HEK293T (cell line): ENCODE measurements at places on chromosomes 7 and 10.

DNA sequence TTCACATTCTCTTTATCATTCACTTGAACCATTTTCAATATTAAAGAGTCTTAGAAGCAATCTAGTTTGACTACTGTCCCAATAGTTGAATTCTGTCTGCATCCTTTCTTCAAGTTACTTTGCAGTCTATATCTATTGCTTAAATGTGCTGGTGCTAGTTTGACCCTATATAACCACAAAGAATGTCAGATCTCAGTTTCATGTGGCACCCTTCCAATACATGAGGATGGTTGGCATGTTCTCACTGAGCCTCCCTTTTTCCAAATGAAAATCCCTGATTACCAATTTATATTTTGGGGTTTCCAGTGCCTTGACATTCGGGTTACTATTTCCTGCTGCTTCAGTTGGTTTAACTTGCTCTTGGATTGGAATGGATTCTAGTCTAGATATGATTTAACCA is 292.7 kb downstream of the EXOC4 start:
- DNase-seq, result no peak

- DNase-seq, result no peak
These were observed 223.6 kb upstream of the CELF2 start for GRCh38 chr10:10794046-10794445.

- no peak for DNase-seq
These were observed 179.9 kb downstream of the MGMT start for GRCh38 chr10:129646973-129647372.

GRCh38 chr10:15325243-15325943 is 45.7 kb downstream of the FAM171A1 start:
- DNase-seq, result no peak

DNA sequence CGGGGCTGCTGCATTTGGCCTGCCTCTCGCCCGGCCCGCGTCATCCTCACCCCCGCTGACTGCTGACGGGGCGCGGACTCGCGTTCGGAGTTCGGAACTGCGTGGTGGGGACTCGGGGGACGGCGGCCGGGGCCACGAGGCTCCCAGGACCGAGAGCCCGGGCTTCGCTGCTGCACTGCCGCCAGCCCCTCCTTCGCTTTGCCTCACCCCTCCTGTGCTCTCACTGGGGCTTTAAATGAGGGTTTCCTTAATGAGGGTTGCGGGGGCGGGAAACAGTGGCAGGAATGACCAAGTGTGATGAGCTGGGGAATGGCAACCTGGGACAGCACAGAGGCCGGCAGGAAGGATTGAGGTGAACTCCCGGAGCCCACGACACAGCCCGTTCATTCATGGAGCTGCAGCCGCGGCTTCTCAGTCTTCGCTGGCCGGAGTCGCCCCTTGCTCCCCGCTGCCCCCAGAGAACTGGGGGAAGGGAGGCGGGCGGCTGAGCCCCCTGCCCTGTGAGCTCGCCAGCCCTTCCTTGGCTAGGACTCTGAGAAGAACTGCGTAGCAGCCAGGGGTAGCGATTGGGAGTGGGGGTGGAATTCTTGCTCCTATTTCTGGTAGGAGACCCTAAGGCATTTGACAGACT is 1.5 kb upstream of the LRRC4 start:
- DNase-seq, result no peak

- DNase-seq, result peak; percentile 12
These were observed 51.2 kb upstream of the ANAPC16 start for GRCh38 chr10:72164617-72165016.

DNA sequence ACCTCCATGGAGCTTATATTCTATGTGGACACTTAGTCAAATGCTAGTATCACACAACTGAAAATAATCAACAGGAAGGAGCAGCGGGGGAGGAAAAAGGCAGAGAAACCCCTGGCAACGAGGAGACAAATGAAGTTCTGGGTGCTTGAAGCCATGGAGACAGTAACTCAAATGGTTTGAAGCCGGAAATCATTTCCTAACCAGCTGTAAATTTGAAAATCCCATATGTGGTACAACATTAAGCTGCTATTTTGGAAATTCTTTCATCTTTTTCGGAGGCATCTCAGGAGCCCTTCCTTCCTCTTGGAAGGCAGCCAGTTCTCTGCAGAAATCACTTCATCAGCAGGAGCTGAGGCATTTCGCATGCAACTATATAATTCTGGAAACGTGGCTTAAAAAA is 91.4 kb downstream of the PPP1R3C start:
- DNase-seq, result no peak

GRCh38 chr7:129435414-129435829 is 1.2 kb downstream of the STRIP2 start:
- DNase-seq, result no peak

- DNase-seq, result no peak
These were observed 126.1 kb upstream of the PPP2R2D start for GRCh38 chr10:131774681-131775085.
